ENCODE measurements at places on chromosomes 6 and 20. TPM values are rescaled to one million over a fixed set of nuclear protein-coding genes. Genes with fewer than 3 reads are reported as not detected.

GRCh38 chr6:383856-384255 lies 7.7 kb upstream of the IRF4 start:
- no peak for DNase-seq

- DNase-seq = peak; percentile 19
Observed at GRCh38 chr20:25251019-25251418, 3.1 kb downstream of the PYGB start.

GRCh38 chr20:24873025-24873620 lies 75.9 kb upstream of the CST7 start:
- DNase-seq = no peak

The HTR1E gene
- 1.6 TPM for total RNA-seq

The CUTA gene
- 215 TPM for total RNA-seq

All from endodermal cell (in vitro differentiated cells).